ENCODE measurements at places on chromosomes 13 and 19.

GRCh38 chr13:112726016-112726767 is 36.4 kb downstream of the ATP11A start:
- peak; percentile 83 for DNase-seq

DNA sequence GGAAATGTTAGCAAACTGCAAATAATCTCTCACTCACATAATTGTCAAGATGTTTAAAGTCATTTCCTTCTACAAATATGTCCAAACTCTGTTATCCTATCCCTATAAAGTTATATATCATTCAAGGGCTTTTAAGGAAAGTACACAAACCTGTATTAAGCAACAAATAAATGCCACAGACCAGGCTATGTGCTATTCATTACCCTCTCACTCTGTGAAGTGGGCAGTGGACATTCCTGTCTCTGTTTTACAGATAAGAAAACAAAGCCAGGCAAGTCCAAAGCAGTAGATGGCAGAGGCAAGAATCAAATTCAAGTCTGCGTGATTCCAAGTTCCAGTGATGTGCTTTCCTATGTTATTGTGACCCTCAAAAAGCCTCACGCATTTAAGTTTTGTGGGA is 140.6 kb downstream of the LHFPL6 start:
- DNase-seq, result no peak

- DNase-seq, result no peak
These were observed 1484.8 kb upstream of the MIR17HG start for GRCh38 chr13:89862691-89863036.

- no peak for DNase-seq
These were observed 12.2 kb upstream of the ATP8B3 start for GRCh38 chr19:1824252-1824622.
